Activated T-cell treated with anti-CD3 and anti-CD28 coated beads for 48 hours (primary cell): ENCODE measurements at places on chromosomes 13 and 19.

DNA sequence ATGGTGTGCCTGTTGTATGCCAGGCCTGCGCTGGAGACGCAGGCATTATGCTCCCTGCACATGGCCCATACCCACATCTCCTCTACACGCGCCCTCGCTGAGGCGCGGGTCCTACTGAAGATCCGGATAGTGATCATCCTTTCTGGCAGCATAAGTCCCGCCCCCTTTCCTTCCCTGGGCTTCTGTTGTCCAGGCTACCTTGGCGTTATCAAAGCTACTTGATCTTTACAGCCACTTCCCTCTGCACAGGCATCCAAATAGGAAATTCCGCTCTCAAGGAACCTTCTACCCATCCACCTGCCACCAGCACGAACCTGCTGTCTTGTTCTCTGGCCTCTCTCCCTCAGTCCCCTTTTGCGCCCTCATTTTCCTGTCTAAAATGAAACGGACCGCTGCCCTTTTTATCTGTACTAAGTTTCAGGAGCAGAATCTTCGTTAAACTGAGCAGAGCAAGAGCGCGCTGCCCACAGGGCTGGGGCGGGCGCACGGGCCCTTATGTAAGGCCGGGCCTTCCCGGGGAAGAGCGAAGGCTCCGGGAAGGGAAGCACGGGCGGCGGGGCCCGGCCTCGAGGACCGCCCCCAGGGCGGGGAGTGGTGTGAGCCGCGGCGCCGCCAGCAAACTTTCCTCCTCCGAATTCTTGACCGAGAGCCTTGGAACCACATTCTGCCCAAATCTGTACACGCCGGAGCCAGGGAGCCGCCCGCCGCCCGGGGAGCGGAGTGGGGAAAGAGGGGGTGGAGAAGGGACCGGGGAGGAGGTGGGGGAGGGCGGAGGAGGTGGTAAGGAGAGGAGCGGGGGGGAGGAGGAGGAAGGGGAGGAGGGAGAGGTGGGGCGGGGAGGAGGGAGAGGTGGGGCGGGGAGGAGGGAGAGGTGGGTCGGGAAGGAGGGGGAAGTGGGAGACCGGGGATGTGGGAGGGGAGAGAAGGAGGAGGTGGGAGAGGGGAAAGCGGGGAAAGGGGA is 920 bp upstream of the UBE2L5 start:
- no peak for DNase-seq

GRCh38 chr13:40228496-40228895 is 437.9 kb downstream of the FOXO1 start:
- no peak for DNase-seq

- no peak for DNase-seq
Observed at GRCh38 chr13:30963791-30964190, 31.3 kb downstream of the TEX26 start.

DNA sequence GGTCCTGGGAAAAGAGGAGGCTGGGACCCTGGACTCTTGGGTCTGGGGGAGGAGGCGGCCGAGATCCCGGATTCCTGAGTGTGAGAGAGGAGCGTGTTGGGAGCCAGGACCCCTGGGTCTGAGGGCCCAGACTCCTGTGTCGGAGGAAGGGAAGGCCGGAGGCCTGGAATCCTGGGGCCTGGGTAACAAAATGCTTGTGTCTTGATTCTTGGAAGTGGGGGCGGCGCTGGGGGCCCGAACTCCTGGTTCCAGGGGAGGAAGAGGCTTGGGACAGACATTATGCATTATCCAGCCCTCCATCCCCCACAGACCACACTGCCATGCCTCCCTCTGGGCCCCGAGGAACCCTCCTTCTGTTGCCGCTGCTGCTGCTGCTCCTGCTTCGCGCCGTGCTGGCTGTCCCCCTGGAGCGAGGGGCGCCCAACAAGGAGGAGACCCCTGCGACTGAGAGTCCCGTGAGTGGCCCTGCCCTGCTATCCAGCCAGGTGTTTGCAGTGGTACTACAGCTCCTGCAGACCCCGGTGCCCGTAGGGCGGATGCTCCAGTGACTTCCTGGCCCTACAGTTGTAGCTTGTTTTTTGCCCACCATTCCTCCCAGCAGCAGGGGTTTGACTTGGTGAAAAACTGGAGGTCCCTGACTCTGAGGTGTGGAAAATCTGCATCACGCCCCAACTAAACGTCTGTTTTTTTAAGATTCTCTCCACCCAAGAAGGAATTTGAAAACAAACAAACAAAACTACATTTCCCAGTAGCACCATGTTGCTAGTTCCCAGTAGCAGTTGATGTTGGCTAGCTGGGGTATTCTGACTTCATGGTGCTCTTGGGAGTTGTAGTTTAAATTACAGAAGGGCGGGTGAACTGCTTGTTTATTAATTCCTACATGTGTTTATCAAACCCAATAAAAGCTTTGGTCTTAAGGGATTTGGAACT is 630 bp downstream of the NUCB1 start:
- DNase-seq = no peak

DNA sequence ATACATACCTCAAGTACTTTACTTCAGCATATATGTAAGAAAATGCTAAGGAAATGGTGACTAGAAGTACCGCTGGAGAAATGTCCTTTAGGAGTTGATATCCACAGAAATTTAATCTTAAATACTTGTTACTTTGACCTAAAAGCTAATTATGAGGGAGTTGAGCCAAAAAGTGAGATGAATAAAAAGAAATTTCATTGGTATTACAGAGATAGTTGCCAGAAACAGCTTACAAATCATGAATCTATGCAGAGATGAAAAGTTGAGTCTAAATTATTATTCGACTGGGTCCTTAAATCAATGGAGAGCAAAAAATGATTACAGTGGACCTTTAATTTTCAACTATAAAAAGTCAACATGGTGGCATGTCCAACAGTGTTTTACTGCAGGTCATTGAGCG is 160.9 kb downstream of the MZT1 start:
- no peak for DNase-seq

DNA sequence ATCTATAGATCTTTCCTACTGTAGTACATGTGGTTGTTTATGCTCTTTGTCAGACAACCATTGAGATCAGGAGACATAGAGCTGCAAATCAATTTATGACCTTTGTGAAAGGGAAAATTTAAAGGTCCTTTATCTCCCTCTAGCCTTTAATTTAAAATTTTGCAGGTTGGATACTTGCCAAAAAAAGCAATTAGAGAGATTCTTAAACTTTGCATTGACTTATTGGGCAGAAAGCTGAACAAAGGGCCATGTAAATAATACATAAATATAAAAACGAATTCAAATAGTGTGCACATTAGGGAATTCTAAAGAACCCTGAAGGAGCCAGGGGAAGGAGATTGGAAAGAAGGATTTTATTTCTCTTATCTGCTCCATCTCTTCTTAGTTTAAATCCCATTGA is 22.0 kb upstream of the RB1 start:
- DNase-seq = no peak

DNA sequence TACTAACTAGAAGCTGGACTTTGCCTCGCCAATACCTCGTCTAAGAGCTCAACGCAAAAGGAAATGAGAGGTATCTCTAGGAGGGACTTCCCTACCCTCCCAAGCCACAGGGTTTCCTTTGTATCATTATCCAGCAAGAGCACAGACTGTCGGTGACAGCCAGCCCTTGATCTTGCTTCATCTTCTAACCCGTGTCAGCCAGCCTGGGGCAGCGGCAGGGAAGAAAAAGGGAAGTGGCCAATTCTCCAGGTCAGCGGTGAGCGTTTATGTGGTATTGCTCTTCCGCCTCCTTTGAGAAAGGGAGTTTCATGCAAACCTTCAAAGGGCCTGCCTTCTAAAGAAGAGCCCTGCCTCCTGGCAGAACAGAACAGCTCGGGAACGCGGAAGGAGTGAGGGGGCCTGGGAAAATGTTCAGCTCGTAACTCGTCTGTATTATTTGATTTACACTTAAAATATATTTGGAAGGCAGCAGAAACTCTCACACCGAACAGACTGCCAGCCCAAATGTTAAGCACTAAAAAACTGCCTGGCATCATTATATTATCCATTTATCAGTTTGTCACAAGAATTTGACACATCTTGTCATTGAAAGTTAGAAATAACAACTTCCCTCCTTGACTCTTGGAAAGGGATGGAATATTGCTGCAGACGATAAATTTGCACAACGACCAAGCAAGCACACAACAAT is 41.8 kb downstream of the EFNB2 start:
- DNase-seq = no peak

GRCh38 chr19:48926909-48927308 is 6.6 kb upstream of the DHDH start:
- DNase-seq = peak; percentile 7

DNA sequence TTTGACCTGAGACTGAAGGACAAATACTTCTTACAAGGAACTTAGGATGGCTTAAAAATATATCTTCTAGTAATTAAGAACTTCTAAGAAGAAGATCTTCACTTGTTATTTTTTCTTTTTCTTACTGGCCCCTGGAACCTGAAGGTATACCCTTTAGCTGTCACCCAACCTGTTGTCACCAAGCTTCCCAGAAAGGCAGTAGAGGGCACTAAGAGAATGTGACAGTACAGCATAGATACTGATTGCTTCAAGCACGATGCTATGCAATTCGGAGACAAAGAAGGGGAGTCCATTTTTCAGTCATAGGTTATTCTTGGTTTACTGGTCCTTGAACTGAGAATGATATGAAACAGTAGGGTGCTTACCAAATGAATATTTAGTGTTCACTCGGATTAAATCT is 208.3 kb upstream of the PCDH9 start:
- DNase-seq = no peak

DNA sequence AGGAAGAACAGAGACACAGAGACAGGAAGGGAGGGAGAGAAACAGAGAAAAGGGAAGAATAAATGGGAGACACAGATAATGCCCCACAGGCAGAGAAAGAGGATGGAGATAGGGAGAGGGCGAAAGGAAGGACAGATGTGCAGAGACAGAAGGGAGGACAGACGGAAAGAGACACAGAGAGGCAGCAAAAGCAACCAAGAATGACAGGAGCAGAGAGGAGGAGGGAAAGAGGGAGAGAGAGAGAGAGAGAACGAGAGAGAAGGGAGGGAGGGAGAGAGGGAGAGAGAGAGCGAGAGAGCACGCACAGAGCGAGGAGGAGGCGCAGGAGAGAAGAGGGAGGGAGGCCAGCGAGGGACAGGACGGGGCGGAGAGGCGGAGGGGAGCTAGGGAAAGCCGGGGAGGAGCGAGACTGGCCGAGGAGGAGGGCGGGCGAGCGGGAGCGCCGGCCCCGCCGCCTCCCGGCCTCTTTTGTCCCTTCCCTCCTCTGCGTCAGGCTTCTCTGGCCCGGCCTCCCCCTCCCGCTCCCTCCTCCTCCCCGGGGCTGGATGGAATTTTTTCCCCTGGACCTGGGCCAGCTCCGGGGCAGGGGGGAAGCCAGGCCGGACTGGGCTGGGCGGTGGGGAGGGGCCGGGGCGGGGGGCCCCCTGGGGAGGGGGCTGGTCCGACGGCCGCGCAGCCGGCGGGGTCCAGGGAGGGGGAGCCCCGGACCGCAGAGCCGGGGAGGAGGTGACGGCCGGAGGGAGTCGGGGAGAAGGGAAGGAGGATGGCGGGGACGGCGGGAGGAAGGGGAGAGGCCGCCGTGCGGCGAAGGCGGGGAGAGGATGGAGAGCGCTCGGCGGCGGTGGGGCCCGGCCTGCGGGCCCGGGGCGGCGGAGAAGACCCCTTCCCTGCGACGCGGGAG is 4.2 kb upstream of the SPACA6 start:
- no peak for DNase-seq

GRCh38 chr13:111789420-111789819 is 277.5 kb upstream of the SOX1 start:
- no peak for DNase-seq

- DNase-seq = no peak
Observed at GRCh38 chr19:5048727-5049553, 80.0 kb downstream of the KDM4B start.

GRCh38 chr13:101686003-101686402 is 233.5 kb downstream of the ITGBL1 start:
- DNase-seq = no peak

DNA sequence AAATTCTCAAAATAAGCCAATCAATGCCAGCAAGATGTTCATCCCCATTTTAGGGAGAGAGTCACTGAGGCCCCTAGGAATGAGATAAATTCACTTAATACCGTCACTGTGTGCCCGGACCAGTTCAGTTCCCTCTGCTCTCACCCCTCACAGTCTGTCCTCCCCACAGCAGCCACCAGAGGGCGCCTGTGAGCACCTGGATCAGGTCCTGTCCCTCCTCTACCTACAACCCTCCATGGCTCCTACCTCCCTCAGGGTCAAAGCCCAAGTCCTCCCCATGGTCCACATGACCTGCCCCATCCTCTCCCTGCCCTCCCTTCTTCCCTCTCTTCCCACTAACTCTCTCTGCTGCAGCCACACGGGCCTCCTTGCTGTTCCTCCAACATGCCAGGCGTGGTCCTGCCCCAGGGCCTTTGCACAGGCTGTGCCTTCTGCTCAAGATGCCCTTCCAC is 42.0 kb upstream of the NFIC start:
- peak; percentile 75 for DNase-seq

- DNase-seq = peak; percentile 63
Observed at GRCh38 chr19:10424011-10424637, 3.8 kb downstream of the PDE4A start.

GRCh38 chr19:4859697-4860096 is 7.8 kb downstream of the PLIN3 start:
- no peak for DNase-seq

DNA sequence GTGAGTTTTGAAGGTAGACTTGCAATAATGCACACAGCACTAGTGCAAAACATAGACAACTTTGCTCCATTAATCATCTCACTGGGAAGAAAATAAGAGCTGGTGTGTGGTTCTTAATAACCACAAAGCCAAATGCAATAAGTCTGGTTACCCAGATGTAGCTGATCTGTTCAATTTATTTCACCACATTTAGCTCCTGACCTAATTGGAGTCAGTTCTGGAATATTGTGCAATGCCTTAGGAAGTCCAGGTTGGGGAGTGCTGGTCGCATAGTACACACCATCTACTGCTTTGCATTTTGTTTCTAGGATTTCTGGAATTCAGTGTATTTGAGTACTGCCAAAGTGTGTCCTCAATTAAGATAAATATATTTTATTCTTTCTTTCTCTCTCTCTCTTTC is 483.3 kb upstream of the SPRY2 start:
- no peak for DNase-seq

DNA sequence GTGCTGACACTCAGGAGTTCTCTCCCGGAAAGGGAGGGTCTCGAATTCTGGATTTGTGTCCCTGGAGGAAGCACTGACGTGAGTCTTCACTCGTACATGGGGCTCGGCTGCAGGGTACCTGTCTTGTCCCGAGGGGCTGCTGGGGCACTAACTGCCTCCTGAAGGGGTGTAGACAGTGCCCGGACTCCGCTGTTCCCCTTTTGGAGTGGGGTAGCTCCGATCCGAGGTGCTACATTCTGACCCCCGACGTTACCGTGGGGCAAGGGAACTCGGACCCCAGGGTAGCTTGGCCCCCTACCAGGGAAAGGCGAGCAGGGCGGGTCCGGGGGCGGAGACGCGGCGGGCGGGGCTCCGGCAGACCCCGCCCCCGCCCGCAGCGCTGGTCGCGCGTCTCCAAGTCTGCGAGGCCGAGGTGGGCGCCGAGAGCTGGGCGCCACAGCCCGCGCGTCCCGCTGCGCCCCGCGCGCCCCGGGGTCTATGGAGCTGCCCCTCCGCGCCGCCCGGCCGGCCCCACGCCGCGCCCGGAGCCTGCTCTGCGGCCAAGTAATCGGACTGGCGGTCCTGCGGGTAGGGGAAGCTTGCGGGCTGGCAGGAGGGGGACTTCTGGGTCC is at the start of gene NPAS1:
Gene NPAS1, plus strand, starts transcription at position 407 of the 611 bp plus-strand sequence. CDS start 1,211 bp downstream, outside the sequence.
- no peak for DNase-seq

GRCh38 chr13:45851171-45851921 is at the start of gene SIAH3:
TSS of gene SIAH3 (minus strand) at chr13:45851753. CDS start at chr13:45851629, 124 bp downstream.
- peak; percentile 11 for DNase-seq

- peak; percentile 88 for DNase-seq
Observed at GRCh38 chr19:58581227-58582141, 8.3 kb upstream of the MZF1 start.

GRCh38 chr13:32850316-32851052 is 165.7 kb upstream of the KL start:
- DNase-seq = no peak
